NCI-H1436 treated with DMSO at 0.1 percent for 48 hours (cell line): ENCODE measurements at places on chromosomes 3 and 15.

- no peak for DNase-seq
Observed at GRCh38 chr15:52095597-52096262, 16.8 kb downstream of the BCL2L10 start.

GRCh38 chr15:98953000-98953787 lies 54.4 kb downstream of the PGPEP1L start:
- no peak for DNase-seq

DNA sequence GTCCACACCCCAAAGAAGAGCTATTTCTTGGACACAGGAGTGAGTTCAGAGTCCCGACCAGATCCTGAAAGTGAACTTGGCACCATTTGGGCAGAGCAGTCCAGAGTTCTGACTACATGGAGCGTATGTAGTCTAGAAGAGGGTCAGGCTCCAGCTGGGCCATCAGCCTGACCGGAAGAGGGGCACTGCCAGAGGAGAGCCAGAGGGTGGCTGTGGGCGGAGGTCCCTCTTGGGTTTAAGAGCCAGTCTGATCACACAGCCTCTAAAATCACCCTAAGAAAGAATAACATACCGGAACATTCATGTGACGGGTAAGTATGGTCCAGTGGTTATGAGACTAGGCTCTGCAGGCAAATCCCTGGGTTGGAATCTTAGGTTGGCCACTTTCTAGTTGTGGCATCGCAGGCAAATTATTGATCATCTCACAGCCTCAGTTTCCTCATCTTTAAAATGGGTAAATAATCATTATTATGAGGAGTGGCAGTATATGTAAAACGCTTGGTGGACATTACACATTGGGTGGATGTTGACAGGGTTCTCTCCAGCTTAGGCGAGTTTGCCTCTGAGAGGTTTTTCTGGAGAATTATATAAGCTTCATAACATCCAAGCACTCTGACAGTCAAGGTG lies 2.1 kb upstream of the RAP2B start:
- DNase-seq = no peak

- DNase-seq = no peak
Observed at GRCh38 chr3:145177828-145178227, 983.2 kb downstream of the PLOD2 start.

GRCh38 chr3:122493296-122493695 lies 21.4 kb downstream of the KPNA1 start:
- no peak for DNase-seq

DNA sequence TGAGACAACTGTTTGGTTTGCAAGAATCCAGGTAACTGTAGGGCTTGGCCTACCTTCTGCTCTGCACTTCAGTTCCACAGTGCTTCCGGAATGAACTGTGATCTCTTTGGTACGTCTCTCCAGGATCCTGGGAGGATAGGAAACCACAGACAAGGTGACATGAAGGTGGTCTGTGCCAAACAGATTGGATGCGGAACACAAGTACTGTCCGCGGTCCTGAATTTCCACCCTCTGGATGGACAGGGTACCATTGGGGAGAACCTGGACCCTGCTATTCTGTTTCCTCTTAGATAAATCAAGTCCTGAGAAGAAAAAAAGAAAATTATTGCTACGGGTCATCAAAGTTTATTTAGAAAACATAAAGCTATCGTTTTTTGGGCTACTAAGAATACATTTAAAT lies 17.3 kb downstream of the IGSF10 start:
- DNase-seq = no peak

DNA sequence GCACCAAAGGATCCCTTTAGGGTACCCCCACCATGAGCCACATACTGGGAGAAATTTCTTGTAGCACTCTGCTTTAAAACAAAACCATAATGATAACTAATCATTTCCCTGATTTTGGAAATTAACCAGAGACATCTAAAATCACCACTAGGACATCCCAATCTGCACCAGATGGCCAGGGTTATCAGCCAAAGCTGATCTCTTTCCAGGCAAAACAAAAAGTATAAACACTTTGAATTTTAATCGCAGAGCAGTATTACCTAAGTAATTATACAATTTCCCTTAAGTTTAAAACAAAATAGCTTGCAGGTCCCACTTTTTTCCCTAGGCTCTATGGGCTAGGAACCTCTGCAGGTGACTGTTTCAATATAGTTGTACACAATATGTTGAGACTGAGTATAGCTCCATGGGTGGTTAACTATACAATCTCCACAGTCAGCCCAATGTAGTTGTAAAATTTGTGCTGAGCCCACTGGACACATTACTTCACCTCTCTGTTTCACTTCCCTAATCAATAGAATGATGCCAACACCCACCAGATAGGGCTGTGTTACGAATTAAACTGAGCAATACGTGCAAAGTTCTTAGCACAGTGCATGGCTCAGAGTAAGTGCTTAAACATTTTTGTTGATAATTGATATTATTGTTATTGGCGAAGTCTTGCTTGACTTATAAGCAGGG lies 629 bp upstream of the NOX5 start:
- DNase-seq = no peak

GRCh38 chr3:73504239-73504638 lies 120.5 kb downstream of the PDZRN3 start:
- DNase-seq = no peak

GRCh38 chr3:142850395-142851023 lies 38.4 kb downstream of the PCOLCE2 start:
- no peak for DNase-seq

- no peak for DNase-seq
Observed at GRCh38 chr3:75242012-75242735, 422.0 kb upstream of the FRG2C start.

DNA sequence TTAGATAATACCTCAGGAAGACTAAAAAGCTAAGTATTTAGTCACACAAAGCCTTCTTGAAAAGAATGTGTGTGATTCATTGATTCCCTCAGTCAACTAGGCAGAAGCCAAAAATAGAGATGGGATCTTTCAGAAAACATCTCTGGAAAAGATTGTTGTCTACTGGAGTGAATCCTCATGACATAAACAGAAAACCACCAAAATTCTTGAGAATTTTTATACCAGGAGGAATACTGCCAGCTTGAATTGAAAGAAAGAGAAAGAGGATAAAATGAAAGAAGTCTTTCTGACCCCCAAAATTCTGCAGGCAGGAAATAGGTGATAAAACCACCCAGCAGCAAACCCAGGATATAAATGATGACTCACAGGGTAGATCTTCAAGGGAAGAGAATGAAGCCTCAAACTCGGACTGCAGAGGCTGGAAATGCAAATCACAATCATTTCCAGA lies 363.1 kb upstream of the PLSCR5 start:
- no peak for DNase-seq

- no peak for DNase-seq
Observed at GRCh38 chr15:69958496-69959084, 139.1 kb downstream of the TLE3 start.

DNA sequence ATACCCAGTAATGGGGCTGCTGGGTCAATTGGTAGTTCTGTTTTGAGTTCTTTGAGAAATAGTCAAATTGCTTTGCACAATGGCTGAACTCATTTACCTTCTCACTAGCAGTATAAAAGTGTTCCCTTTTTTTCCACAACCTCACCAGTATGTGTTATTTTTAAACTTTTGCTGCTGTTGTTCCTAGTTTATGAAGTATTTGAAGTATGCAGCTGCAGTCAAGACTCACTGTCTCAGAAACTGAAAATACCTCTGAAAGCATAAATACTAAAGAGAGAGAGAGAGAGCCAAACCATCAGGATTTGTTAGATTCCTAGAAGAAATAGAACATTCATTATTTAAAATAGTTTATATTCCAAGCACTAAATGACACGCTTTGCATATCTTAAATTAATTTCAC lies 764.2 kb downstream of the NTRK3 start:
- no peak for DNase-seq

DNA sequence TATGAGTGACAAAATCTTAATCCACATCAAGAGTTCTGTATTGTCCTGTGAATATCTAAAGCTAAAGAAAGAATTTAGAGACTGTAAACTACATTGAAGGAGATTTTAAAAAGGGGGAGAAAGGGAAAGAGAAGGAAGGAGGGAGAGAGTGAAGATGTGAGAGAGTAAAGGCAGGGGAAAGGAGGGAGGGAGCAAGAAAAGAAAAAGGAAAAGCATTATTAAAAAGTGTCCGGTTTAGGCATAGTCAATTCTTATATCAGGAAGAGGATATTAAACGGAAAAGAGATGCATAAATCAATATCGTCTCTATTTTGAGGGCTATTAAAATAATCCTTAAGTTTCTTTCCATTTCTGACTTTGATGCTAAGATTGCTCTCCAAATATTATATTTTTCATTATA lies 332.1 kb downstream of the ROBO2 start:
- DNase-seq = no peak

DNA sequence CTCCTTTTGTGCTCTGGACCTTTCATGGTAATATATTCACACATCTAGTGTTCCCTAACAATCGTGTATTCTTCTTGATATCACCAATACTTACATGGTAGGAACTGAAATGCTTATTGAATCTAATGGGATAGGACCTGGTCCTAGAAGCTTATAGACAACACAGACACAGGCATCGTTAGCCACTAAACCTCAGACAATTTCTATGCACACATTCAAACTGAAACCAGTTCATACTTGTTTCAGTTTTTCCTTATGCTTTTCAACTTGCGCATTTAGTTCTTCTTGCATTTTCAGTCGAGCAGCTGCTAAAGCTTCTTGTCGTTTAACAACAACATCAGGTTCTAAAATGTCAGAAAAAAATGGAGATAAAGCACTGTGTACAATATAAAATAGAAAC lies 2.3 kb downstream of the SELENOS start:
- no peak for DNase-seq

- no peak for DNase-seq
Observed at GRCh38 chr15:82312586-82313349, 36.5 kb downstream of the GOLGA6L10 start.

DNA sequence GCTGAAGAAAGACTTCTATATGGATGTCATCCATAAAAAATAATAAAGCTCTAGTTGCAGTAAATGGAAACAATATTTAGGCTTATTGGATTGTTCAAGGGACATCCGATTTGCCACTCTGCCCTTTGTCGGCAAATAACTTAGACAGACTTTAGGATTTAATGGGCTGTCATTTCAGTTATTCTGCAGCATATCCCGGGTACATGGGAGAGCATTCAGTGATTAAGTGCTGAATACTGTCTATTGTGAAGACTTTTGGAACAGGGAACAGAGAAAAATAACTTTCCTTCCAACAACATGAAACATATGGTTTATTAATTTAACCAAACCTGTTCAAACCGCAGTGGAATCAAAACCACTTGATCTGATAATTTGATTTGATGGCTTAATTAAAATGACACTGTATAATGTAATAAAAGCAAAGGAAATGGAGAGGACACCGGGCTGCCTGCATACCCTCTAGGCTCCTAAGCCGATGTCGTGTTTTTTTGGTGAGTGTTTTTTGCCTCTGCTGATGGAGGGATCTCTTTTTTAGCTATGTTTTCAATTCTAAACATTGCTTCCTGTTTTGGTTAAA lies 199.3 kb downstream of the FEZF2 start:
- DNase-seq = no peak
